Spinal cord (tissue), 10 donors: ENCODE measurements at places on chromosomes 5 and 9.

DNA sequence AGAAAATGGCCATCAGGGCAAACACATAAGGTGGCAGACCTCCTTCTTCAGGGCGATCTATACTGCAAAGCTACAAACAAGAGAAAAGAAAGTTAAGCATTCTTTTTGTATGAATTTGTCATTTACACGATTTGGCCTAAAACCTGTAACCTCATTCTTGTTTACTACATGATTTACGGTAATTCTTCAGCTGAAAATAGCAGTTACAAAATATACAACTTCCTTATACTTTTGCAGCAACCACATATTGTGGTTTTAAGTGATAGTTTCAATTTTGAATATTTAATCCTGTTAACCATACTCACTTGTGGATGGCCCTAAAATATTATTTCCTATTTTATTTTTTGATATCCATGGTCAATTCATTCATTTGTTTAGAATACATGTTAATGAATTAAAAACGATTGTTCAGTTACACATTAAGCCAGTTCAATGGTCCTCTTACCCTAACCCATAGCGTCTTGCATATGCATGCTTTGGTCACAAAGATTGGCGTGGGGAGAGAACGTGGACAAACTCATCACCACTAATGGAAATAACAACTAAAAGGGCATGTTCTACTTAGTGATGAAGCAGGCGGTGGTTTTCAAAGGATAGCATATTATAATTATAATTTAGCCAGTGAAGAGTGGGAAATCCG lies 16.6 kb downstream of the TUT7 start:
- no peak for DNase-seq

- no peak for DNase-seq
These were observed 509.2 kb downstream of the CSNK1G3 start for GRCh38 chr5:124021066-124021641.

DNA sequence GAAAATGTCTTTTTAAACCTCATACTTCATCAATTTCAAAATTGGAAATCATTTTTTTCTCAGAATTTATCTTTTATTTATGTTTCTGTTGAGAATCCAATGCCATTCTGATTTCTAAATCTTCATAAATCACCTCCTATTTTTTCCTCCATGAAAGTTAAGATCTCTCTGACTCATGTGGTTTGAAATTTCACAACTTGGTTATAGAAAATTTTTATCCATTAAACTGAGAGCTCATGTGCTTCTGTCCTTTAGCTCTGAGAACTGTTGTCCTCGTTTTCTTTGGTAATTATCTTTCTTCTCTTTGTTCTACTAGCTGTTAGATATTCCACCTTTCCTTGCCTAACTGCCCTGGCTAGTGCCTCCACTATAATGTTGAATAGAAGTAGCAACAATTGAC lies 1.5 kb upstream of the RNF180 start:
- DNase-seq = no peak

DNA sequence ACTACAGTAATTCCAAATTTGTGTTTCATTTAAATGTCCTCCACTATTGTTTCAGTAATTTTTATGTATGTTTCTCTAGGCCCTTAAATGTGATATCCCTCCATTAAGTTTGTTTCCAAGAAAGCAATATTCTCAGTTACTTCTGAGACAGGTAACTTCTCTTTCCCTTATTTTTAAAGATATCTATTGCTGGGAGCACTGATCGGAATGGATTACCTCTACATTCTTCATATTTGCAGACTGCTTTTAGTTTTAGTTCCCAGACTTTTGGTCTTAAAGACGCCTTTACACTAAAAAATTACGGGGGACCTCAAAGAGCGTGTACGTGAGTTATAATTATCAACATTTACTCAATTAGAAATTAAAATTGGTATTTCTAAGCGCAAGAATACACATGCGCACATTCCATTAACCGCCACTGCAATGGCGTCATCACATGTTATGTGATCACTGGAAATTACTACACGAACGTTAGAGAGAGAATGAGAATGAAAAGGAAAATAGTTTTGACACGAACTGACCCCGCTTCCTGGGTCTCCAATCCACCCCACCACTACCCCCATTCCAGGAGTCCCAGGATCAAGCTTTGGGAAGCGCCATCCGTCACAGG lies 519 bp upstream of the RAD50 start:
- DNase-seq = no peak

DNA sequence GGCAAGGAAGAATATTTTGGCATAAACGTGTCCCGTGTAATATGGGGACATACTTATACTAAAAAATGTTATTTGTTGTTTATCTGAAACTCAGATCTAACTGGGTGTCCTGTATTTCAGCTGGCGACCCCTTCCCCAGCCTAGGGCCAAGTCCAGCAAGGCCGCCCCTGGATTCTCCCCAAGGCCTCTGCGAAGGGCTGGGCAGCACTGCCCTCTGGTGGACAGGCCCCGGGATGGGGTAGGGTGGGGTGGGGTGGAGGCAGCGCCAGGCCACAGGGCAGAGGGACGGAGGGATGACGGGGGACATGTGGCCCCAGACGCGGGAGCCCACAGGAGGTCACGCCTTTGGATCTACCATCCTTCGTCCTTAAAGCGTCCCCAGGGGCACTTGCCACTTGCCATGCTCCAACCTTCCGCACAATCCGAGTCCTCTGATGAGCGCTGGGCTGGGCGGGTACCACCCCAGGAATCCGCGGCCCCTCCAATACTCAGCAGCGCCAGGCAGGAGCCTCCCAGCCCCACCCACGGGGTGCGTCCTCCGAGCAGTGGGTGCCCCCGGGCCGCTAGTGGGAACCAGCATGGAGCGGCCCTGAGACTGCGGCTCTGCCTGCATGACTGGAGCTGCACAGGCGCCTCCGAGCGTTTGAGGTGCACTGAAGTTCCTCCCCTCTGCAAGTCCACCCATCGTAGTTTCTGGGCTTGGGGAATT lies 7.1 kb upstream of the AGPAT2 start:
- DNase-seq = no peak
